ENCODE measurements at places on chromosomes 6 and 20.

DNA sequence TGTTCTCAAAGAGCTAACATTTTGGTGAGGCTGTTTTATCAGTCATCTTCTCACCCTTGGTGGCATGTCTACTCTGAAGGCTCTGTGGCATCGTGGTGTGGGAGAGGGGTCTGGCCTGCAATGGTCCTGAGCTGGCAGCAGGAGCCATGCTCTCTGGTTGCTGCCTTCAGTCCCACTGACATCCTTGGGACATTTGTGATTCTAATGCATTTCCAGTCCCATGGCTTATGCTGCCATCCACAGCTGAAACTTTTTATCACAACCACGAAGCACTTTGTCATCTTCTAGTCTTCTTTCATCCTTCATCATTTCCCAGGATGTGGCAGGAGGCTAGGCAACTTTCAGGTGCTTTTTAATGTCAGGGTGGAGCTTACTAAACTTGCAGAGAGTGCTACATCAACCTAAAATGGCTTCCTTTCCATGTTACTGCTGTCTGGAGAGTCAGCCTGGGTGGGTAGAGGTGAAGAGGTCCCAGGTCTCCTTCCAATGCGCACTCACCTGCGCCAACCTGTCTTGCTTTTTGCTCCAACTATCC lies 77.1 kb downstream of the GPR63 start:
- no peak for DNase-seq

DNA sequence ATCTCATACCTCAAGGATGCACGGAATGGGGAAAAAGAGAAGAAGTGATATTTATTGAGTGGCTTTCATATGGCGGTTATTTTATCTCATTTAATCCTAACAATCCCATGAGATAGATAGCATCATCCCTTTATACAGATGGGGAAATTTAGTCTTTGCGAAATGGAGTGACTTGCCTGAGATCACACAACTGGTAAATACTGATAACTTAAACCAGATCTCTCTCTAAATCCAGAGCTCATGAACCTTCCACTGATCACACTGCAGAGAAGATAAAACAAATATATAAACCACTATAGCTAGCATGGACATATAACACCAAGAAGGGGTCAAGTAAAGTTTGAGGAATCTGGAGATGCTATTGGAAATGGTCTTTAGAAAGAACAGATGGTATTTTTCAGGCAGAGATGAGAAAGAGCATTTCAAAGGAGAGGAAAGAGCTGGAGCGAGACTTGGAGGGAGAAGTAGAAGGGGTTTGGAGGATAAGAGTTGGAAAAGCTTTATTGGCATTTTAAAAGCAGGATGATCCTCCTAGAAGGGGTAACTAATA lies 139.8 kb upstream of the TNFAIP3 start:
- no peak for DNase-seq

GRCh38 chr6:153117986-153118879 lies 12.8 kb downstream of the RGS17 start:
- no peak for DNase-seq

DNA sequence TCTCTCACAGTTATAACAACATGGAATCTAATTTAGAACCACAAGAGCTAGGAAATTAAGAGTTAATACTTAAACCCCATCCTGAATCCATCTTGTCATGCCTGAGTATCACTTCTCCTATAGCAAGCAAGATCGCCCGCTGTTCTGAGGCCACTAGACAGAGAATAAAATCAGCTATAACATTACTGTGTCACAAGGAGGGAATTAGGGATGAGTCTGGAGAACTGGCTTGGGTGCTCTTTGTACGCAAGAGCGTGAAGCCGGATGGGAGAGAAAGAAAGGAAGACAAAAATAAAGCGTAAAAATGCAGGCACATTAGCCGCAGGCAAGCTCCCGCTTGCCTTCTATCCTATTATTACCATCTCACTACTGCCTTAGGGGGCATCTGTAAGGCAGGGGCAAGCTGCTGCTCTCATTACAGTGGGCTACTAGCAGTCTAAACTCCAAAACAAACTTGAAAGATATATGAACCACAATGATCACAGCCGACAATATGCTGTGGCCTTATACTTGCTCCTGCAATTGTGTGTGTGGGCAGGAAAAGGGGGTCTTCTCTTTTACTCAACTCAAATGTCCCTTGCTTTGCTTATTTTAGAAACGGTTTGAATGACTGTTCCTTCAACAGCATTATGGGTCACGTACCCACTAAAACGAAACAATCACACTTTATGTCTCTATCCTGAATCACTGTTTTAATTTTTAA lies 81.9 kb downstream of the GJA10 start:
- no peak for DNase-seq

GRCh38 chr6:151056230-151056907 lies 183.4 kb upstream of the AKAP12 start:
- DNase-seq = no peak

- no peak for DNase-seq
Measured at GRCh38 chr20:33277471-33278441, 5.3 kb upstream of the BPIFB1 start.

- peak; percentile 25 for DNase-seq
Measured at GRCh38 chr6:16956361-16956760, 145.5 kb upstream of the STMND1 start.

- DNase-seq = no peak
Measured at GRCh38 chr20:4645109-4645508, 76.6 kb upstream of the PRND start.

DNA sequence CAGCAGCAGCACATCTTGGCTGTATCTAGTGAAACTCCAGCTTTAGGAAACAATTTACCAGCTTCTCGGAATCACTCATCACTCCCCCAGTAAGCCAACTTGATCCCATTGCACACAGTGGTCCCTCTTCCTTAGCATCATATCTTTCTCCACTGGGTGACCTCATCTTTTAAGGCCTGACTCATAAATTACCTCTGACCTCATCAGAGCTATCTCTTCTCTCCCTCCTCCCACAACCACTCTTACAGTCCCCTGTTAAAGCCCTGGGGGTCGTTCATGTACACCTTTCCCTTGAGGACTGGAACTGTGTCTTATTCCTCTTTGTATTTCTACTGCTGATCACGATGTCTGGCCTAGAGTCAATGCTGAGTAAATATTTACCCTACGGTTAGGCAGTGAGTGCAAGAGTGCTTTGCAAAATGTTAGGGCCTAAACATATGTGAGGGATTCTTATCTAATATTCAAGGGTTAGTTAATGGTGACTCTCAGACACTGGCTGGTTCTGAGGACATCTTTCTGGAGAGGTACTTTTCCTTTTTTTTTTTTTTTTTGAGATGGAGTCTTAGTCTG lies 187.2 kb downstream of the LRFN2 start:
- DNase-seq = no peak

DNA sequence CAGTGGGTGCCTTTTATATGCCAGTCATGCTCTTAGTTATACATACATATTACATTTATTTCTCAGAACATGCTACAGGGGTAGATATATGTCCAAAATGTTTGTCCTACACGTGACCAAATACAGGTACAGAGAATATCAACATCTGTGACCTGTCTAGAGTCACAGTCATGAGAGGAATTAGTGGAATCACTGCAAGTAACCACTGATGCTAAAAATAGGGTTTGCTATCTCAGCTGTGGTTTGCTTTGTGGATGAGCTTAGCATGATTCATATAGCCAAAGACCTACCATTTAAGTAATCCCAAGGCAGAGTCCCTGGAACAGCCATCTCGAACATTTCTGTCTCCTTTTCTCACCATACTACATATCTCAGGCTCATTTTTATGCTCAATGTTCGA lies 32.3 kb downstream of the GSTA3 start:
- no peak for DNase-seq

- DNase-seq = no peak
Measured at GRCh38 chr6:87807475-87807874, 105.4 kb upstream of the AKIRIN2 start.

- DNase-seq = no peak
Measured at GRCh38 chr20:34971561-34972235, 16.0 kb downstream of the MYH7B start.

DNA sequence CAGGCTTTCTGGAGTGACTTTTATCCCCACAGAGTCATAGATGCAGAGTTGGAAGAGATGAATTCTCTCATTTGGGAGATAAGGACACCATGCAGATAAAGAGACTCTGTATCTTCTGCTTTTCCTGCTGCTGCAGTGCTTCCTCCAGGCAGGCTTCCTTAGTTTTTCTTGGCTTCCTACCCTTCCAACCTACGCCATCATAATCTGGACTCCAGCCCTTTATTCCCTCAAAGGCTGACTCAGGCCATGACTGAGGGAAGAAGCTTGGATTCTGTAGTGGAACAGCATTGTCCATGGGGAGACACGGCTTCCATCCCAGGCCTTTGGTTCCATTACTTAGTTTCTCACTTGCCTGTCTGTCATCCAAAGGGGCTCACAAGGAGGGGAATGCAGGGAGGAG lies 6.5 kb upstream of the RNF24 start:
- no peak for DNase-seq

GRCh38 chr20:48621376-48622078 lies 206.3 kb downstream of the PREX1 start:
- DNase-seq = no peak

- DNase-seq = no peak
Measured at GRCh38 chr6:148520109-148520841, 177.6 kb downstream of the SASH1 start.

DNA sequence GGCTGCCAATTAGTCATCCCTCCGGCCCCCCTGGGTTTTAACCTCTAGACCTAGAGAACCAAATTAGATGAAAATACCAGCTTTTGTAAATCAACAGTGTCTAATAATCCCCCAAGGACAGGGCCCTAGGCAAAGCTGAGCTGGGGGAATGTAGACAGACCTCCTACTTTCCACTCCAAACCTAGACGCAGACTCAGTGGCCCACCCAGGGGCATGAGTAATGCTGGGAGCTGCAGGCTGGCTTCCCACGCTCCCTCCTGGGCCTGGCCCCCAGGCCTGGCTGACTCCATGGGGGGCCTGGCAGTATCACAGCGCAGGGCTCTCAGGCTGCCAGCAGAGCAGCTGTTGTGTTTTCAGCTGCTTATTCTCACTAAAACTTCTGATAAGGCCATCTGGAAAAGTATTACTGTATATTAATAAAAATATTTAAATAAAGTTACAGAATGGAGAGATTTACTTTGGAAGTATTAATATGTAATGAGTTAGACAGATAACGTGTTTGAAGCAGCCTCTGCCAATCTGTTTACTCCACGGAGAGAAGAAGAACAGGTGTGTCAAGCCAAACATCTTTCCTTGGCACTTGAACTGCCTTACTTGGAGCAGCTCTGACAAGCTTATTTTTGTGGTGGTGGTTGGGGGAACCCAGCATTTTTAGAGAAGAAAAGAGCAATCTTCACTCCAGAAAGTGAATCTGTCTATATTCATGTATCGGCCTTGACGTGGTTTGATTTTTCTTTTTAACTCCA lies 144.0 kb upstream of the AGPAT4 start:
- no peak for DNase-seq
